ENCODE measurements at places on chromosomes 2 and 18.

DNA sequence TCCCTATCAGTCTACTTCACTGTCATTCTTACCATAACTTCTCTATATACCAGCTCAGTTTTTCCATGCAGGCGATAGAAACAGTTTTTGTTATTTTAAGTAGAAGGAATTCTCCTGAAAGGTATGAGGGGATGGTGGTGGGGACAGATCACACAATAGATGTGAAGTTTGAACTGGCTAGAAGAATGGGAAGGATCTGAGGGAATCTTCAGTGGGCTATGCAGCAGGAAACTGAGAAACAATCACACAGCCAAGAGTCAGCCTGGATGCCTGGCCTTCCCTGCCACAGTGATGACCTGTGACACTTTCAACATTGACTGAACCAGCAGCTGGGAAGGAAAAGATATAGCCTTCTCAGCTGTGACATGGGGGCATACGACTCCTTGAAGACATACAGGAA lies 329.1 kb upstream of the GULP1 start:
- DNase-seq = no peak

DNA sequence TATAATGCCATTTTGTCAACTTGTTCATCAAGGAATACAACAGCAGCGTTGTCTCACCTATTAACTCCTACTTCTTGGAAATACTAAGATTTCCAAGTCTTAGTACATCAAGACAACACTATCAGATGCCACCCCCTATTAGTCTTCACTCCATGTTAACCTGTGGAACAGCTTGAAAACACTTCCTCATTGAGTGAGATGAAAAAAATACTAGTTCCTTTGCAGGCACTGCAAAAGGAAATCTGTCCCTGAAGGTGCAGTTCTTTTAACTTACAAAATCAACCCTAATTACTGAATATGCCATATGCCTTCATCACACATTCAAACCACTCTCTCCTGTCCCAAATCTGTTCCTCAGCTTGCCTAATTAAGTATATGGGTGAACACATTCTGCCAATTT lies 4.0 kb downstream of the CWC22 start:
- DNase-seq = no peak

GRCh38 chr18:10270151-10270571 lies 184.3 kb upstream of the APCDD1 start:
- DNase-seq = no peak

DNA sequence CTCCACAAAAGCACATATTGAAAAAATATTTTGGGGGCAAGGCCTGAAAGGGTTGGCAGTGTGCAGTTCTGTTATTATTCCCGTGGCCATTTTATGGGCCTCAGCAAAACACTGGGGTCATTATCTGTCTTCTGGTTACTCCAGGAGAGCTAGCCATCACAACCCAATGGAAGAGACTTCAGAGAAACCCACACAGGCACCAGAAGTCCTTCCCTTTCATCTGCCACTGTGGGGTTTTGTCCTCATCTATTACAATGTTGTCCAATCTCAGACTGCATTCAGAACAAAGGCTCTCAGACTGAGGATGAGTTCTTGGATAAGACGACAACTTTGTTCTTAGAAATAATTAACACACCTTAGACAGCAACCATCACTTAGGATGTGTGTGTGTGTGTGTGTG lies 98.4 kb downstream of the PIEZO2 start:
- no peak for DNase-seq

DNA sequence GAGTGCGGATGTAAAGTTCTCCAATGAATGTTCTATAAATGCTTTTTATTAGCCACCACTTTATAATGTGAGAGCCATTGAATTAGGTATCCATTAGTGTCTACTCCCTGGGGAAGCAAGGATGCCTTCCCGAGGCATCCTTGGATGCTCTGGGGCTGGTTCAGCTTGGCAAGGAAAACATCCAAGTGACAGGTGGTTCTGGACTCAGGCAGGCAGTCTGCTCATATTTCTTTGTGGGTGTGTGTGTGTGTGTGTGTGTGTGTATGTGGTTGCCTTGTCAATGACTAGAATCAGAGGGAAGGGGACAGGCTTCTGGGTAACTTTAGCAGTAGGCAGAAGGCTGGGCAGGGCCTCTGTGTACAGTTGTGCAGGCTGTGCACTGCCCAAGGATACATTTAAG lies 149.2 kb downstream of the TSN start:
- no peak for DNase-seq

GRCh38 chr2:44680424-44680971 lies 261.0 kb upstream of the SIX3 start:
- DNase-seq = no peak
